Stimulated activated CD4-positive, alpha-beta T cell treated with anti-CD3 and anti-CD28 coated beads, Interleukin-15, amount 100 ng/mL, for 48 hours (primary cell): ENCODE measurements at places on chromosomes 11 and 22.

GRCh38 chr22:41684194-41684593 is 4.5 kb downstream of the SNU13 start:
- no peak for DNase-seq

GRCh38 chr11:57513452-57513795 is 2.1 kb downstream of the SLC43A1 start:
- no peak for DNase-seq

GRCh38 chr11:103845331-103845730 is 191.1 kb upstream of the DDI1 start:
- DNase-seq: no peak

GRCh38 chr11:132988411-132988810 is 543.9 kb downstream of the OPCML start:
- no peak for DNase-seq

- peak; percentile 5 for DNase-seq
These were observed 156.8 kb downstream of the SPON1 start for GRCh38 chr11:14119357-14119756.

DNA sequence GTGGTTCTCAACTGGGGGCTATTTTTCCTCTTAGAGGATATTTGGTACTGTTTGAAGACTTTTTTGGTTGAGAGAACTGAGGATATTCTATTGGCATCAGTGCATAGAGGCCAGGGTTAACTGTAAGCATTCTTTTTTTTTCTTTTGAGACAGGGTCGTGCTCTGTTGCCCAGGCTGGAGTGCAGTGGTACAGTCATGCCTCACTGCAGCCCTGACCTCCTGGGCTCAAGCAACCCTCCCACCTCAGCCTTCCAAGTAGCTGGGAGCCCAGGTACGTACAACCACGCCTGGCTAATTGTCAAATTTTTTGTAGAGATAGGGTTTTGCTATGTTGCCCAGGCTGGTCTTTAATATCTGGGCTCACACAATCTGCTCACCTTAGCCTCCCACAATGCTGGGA is 12.9 kb downstream of the MMP7 start:
- DNase-seq: no peak

DNA sequence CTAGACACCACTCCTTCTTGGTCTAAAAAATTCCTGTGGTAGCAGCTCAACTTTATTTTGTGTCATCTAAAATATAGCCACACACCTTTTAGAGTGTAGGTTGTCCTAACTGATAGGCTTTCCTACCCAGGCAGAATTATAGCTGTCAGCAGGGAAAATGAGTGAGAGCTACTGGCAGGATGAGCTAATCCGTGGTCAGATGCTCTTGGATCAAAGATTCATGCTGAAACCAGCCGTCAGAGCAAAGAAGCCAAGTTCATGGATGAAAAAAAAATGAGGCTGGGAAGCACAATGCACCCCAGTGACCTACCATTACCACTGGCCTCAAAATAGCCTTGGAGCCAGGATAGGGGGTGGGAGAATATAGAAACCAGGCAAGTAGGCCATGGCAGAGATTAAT is 113.1 kb upstream of the BLID start:
- no peak for DNase-seq

DNA sequence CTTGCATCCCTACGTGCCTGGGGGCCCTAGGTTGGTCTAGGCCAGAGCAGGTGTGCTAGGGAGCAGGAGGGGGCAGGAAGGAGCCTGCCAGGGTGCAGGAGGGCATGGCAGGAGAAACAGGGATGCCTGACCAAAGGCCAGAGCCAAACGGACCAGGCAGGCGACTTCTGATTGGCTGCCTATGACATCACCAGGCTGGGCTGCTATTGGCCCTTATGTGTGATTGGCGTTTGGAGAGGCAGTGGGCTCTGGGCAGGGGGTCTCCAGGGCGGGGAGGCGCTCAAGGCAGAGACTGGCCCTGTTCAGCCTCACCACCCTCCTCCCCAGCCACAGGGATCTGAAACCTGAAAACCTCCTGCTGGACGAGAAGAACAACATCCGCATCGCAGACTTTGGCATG is 44.4 kb downstream of the MOB2 start:
- DNase-seq: no peak

GRCh38 chr11:19395050-19395449 is 154.3 kb upstream of the E2F8 start:
- no peak for DNase-seq

- DNase-seq: no peak
These were observed 788.3 kb downstream of the NTM start for GRCh38 chr11:132158696-132159095.

DNA sequence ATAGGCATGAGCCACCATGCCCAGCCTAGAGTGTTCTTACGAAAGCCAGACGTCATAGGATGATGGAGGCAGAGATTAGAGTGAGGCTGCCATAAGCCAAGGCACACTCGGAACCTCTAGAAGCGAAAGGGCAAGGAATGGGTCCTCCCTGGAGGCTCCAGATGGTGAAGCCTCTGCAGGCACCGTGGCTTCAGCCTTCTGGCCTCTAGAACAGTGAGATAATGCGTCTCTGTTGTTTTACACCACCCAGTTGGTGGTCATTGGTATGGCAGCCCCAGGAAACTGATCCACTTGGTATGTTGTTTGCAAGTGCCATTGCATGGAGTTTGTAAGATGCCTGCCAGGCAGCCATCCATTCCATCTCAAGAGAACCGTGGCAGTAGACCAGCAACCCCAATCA is 791.0 kb downstream of the TBC1D22A start:
- DNase-seq: no peak

- no peak for DNase-seq
These were observed 8.2 kb downstream of the PNPLA3 start for GRCh38 chr22:43931771-43932170.

GRCh38 chr11:121369366-121369765 is 76.8 kb downstream of the SC5D start:
- no peak for DNase-seq

DNA sequence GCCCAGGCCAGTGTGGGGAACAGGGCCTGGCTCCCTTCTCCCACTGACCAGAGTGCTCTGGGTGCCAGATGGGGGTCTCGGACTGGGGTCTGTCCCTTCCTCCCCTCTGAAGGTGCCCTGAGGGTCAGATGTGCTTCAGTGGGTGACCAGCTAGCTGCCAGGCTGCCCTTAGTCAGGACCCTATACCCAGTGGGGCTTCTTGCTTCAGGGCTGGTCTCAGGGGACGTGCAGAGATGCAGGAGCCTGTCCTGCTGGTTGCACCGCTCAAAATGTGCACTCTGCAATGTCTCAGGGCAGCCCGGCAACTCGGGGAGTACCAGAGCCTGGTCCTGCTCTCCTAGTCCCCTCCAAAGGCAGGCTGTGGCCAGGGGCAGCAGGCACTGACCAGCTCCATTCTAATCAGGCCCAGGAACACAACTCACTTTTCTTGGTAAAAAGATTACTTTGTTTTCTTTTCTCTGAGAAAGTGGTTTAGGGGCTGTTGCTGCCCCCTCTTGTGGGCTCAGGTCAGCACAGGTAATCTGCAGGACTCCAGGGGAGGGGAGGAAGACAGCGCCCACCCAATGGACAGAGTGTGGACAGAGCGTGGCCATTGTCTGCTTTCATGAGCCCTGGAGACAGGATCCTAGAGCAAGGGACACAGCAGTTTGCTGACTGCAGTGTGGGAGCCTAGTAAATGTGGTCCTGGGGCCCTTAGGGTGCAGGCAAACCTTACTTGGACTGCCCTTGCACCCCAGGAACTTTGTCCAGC is 80.9 kb downstream of the MED15 start:
- DNase-seq: no peak

DNA sequence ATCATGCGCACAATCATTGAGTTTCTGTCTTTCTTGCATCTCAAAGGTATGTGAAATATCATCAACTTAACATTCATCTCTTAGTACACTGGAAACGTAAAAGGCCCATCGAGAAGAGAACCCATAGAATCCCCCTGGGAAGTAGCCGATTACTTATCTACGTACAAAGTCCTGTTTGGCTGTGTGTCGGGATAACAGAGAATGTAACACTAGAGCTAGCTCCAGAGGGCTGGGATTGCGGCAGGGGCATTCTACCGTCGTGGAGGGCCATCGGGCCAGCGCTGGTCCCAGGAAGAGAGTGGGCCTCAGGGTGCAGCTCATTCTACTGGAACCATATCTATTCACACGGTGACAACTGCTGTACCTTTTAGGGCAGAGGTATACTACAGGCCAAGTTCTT is 4.5 kb downstream of the GAL start:
- no peak for DNase-seq

DNA sequence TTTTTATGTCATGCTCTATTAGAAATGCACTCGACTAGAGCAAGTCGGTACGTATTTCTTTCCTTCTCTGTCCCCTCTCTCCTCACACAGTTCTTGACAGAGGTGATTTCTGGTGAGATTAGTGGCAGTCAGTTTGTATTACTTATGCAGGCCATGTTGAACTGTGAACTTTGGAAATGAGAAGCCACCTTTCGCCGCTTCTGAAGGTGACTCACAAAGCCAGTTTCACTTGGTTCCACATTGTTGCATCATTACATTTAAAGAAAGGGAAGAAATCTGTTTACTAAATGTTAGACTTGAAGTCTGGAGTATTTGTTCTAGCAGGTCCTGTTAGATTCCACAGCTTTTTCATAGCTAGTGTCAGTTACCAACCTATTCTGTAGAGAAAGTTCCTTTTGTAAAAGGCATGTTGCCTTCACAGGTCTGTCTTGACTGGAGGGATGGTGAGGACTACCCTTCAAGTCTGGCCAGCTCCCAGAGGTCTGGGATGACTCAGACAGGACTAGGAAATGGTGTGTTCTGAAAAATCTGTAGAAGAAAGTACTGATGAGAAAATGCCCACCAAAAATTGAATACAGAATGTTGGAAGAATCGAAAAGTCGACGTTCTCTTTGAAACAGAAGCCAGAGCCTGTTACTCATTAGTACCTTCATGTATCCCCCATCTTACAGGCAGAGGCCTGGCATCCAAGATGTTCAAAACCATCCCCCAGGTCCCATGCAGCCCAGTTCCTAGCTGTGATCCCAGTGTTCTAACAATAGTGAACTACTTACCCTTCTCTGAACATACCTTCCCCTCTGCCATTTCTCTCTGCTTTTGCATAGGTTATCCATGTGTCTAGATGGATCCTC is 181.4 kb downstream of the DBX1 start:
- DNase-seq: no peak

DNA sequence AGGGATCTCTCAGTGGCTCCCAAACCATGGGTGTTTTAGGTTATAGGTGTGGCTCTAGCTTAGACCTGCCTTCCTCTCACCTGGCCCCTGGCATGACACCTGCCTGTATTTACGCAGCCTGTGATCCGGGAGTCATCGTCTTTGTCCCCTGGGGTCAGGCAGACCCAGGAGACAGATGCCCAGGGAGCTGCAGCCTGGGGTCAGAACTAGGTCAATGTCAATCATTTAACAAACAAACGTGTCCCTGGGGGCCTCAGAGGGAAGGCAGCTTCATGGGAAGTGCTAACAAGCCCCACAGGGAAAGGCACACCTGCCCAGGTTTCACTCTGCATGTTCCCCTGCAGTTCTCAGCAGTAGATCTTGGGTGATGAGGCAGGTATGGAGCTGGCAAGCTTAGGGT is 12.0 kb downstream of the BACE1-AS start:
- DNase-seq: no peak

- no peak for DNase-seq
These were observed 29.7 kb downstream of the CACNG2 start for GRCh38 chr22:36673821-36674220.

- DNase-seq: no peak
These were observed 34.2 kb upstream of the NRIP3 start for GRCh38 chr11:9037963-9038362.

GRCh38 chr11:101584655-101585054 is 848 bp upstream of the TRPC6 start:
- no peak for DNase-seq

- no peak for DNase-seq
These were observed 9.6 kb upstream of the CD248 start for GRCh38 chr11:66326261-66327111.

GRCh38 chr11:32034149-32034548 is 56.7 kb upstream of the RCN1 start:
- no peak for DNase-seq

GRCh38 chr11:35723493-35723892 is 60.9 kb downstream of the TRIM44 start:
- no peak for DNase-seq

- DNase-seq: no peak
These were observed 192.5 kb upstream of the MTMR2 start for GRCh38 chr11:96116376-96116775.

- no peak for DNase-seq
These were observed 618.2 kb downstream of the TBC1D22A start for GRCh38 chr22:47380692-47381091.

GRCh38 chr11:82718307-82718706 is 15.4 kb downstream of the FAM181B start:
- no peak for DNase-seq

GRCh38 chr11:45405916-45406670 is 120.0 kb upstream of the SYT13 start:
- DNase-seq: no peak

DNA sequence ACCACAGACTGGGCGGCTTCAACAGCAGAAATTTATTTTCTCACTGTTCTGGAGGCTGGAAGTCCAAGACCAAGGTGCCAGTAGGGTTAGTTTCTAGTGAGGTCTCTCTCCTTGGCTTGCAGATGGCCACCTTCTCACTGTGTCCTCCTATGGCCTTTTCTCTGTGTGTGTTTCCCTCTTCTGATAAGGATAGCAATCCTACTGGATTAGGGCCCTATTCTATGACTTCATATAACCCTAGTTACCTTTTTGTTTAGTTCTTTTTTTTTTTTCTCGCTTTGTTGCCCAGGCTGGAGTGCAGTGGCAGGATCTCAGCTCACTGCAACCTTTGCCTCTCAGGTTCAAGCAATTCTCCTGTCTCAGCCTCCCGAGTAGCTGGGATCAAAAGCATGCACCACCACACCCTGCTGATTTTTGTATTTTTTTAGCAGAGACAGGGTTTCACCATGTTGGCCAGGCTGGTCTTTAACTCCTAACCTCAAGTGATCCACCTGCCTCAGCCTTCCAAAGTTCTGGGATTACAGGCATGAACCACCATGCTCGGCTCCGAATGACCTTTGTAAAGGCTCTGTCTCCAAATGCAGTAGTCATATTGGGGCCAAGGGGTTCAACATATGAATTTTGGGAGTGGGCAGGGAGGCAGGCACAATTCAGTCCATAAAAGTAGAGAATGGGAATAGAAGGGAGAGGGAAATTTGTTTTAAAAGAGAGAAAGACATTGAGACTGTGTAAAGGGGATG is 25.5 kb upstream of the NNMT start:
- no peak for DNase-seq

DNA sequence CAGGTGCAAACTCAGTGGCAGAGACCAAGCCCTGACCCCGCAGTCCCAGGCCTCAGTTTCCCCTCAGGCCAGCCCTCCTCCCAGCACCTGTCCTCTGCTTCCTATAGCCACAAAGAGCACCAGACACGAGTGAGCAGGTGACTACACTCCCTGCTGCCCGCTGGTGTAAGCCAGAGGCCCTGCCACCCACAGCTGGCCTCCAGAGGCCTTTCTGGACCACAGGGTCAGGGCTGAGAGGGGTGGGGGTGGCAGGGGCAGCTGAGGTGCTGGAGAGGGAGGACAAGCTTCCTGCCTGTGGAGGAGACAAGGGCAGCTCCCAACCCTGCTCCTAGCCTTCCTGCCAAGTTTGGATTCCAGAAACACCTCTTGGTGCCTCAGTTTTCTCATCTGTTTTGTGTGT is 31.3 kb upstream of the WNT7B start:
- no peak for DNase-seq

- DNase-seq: no peak
These were observed 688 bp downstream of the PTS start for GRCh38 chr11:112226831-112227401.
